T-cell (primary cell): ENCODE measurements at places on chromosomes 16 and 17. TPM values are rescaled to one million over a fixed set of nuclear protein-coding genes. Genes with fewer than 3 reads are reported as not detected.
A peak's percentile ranks its signal among the peaks of the same experiment; 100 is the strongest.

The ITGAX gene
- total RNA-seq, result 2.6 TPM

The CDRT15L2 gene
- total RNA-seq, result not detected

GRCh38 chr17:61072648-61073047 is 327.0 kb upstream of the TBX2 start:
- DNase-seq, result no peak

GRCh38 chr17:40022961-40023541 is 7.8 kb downstream of the CSF3 start:
- DNase-seq, result no peak

GRCh38 chr17:52606098-52606497 is 447.6 kb upstream of the CA10 start:
- DNase-seq, result no peak

- no peak for DNase-seq
Observed at GRCh38 chr17:48610282-48611211, at the start of gene HOXB7. TSS of gene HOXB7 (minus strand) at chr17:48611017. CDS start at chr17:48610918, 99 bp downstream.

DNA sequence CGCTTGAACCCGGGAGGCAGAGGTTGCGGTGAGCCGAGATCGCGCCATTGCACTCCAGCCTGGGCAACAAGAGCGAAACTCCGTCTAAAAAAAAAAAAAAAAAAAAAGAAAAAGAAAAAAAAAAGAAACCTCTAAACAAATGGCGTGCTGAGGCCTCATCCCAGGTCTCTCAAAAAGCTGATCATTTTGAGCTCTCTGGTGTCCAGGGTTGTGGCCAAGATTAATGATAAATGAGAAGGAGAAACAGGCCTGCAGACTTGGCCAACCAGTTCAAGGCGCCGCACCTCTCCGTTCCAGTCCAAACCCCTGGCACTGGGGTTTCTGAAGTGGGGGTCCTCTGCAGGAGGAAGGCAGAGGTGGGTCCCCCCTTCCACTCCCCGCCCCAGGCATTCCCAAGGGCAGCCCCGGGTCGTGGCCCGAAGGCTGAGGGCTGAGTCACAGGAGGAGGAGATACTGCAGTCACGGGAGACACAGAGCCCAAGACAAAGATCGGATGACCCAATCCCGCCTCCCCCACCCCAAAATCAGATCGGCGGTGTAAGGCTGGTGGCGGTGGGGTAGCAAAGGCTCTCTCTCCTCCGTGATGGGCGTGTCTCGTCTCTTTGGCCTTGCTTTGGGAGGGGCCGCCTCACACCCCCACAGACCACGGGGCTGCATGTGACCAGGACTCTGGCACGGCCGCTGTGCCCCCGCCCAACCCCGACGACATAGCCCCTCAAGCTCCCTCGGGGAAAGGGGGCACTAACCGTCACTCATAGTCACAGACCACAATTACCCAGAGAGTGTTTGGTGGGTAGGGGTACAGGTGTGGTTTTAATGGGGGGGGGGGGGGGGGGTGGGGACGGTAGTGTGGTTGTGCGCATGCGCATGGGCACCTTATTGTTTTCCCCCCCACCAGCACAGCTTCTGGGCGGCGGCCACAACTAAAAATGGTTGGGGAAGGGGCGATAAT is 1.1 kb downstream of the VAT1 start:
- no peak for DNase-seq

GRCh38 chr17:82565551-82565950 is 46.0 kb downstream of the FOXK2 start:
- DNase-seq, result no peak

DNA sequence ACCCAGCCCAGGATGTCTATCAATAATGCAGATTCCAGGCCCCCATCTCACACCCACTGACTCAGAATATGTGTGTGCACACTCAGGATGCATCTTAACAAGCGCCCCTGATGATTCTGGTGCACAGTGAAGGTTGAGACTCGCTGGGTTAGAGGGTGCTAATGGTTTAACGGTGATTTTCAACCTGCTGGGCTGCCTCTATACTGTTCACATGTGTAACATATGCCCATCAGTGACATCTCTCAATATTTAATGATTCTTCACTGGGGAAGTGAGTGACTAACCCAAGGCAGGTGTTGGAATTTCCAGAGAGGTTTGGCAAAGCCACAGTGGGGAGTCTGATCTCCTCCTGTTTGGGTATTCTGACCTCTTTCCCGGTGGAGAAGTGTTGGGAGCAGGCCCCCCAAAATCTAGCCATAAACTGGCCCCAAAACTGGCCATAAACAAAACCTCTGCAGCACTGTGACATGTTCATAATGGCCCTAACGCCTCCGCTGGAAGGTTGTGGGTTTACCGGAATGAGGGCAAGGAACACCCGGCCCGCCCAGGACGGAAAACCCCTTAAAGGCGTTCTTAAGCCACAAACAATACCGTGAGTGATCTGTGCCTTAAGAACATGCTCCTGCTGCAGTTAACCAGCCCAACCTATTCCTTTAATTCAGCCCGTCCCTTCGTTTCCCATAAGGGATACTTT is 4.1 kb upstream of the DOC2B start:
- DNase-seq, result no peak

DNA sequence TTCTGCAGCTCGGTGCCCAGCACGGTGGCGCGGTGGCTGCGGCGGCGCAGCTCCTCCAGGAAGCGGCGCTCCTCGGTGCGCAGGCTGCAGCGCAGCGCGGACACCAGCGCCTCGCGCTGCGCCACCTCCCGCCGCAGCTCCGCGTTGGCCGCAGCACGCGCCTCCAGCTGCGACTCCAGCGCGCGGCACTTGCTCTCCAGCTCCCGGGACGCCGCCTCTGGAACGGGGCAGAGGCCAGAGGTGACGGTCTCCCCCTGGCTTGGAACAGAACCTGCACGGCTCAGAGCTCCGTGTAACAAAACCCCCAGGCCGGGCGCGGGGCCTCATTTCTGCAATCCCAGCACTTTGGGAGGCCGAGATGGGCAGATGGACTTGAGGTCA is 13.2 kb upstream of the CLUH start:
- peak; percentile 28 for DNase-seq

- DNase-seq, result no peak
Observed at GRCh38 chr17:28554565-28554964, 2.1 kb upstream of the UNC119 start.

- no peak for DNase-seq
Observed at GRCh38 chr16:56855946-56856345, 9.1 kb upstream of the SLC12A3 start.

DNA sequence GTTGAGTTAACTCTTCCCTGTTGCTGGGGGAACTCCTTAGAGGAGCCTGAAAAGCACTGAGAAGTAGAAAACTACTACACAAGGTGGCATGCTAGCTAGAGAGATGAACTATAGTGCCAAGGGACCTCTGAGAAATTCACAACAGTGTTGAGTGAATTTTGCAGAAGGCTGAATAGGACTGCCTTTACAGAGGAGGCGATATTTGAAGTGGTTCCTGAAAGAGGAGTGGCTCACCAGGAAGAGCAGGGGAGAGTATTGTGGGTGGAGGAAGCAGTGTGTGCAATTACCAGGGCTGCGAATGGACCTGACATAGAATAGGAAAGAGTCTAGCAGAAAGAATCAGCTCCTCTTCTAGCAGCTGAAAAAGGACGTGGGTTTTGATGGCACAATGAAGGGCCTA is 66.4 kb downstream of the CDK5R1 start:
- no peak for DNase-seq

GRCh38 chr16:3532741-3533140 is 31.9 kb downstream of the CLUAP1 start:
- DNase-seq, result no peak

DNA sequence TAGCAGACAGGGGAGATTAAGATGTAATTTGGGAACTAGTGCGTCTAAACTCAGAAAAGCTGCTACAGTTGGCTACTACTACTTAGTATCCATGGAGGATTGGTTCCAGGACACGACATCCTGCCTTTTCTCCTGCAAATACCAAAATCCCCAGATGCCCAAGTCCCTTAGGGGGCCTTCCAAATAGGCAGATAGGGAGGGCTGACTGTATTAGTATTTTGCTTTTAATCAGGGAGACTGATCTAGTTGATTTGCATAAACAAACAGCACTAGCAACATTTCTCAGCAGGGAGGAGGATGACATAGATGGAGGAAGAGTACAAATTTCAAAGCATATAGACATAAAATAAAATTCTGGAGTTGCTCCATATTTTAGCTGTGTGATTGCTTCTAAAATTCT is 621.6 kb upstream of the GOT2 start:
- no peak for DNase-seq

DNA sequence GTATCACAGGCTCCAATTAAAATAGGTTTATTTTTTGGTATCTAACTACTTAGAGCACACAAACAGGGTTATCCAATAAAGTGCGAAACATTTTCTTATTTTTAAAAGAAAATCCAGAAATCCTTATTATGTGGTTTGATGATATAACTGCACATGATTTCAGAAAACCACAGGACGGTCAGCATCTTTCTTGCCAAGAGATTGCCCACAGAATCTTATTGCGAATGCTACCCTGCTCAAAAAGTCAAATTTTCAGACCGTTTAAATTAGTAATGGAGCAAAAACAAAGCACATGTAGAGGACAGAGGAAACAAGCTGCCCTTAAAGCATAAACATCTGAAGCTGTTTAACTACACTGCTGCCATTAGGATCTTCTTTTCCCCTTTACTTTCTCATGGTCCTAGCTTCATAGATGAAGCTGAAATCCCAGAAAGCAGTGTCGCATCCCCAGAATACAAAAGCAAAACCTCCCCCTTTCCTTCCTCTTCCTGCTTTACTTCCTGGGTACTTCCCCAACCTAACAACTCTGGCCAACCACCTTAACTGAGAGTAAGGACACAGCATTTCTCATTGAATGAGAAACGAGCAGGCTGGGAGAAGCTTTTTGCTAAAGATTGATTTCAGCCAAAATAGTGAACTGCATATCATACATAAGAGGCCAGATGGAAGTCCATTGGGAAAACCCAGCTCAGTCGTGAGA is 43.7 kb downstream of the CMTM4 start:
- DNase-seq, result no peak

DNA sequence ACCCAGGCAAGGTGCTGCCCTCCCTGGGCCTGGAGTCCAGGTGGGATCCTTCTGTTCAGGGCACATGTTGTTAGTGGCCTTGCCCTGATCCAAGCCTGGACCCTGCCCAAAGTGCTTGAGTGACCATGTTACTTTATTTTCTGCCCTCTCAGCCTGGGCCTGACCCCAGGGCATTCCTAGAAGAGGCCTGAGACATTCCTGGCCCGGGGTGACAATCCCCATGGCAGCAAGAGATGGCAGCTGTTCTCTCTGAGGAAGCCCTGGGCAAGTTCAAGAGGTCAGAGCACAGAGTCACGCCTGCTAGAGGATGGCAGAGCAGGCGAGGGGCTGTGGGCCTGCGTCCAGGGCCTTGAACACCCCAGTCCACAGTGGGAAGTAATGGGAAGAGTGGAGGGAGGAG is 5.0 kb downstream of the CDH16 start:
- DNase-seq, result no peak

- DNase-seq, result no peak
Observed at GRCh38 chr17:4362141-4362540, 4.3 kb downstream of the UBE2G1 start.
